Right lung (tissue), 10 donors: ENCODE measurements at places on chromosomes 5 and 9. TPM values are rescaled to one million over a fixed set of nuclear protein-coding genes. Genes with fewer than 3 reads are reported as not detected.

DNA sequence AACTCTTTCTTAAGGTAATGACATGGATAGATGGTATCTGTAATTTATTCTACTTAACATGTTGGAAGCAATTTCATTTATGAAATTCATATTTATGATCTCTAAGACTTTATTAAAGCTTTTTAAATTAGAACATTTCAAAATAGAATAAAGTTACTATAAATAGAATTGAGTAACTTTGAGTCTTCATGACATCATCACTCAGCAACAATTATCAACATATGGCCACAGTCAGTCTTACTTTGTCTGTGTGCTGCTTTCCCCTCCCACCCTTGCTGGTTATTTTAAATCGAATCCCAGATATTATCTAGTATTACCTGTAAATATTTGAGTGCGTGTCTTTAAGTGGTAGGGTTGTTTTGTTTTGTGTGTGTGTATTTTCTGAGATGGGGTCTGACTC, 65.2 kb downstream of the IPO11 start:
- DNase-seq = no peak

DNA sequence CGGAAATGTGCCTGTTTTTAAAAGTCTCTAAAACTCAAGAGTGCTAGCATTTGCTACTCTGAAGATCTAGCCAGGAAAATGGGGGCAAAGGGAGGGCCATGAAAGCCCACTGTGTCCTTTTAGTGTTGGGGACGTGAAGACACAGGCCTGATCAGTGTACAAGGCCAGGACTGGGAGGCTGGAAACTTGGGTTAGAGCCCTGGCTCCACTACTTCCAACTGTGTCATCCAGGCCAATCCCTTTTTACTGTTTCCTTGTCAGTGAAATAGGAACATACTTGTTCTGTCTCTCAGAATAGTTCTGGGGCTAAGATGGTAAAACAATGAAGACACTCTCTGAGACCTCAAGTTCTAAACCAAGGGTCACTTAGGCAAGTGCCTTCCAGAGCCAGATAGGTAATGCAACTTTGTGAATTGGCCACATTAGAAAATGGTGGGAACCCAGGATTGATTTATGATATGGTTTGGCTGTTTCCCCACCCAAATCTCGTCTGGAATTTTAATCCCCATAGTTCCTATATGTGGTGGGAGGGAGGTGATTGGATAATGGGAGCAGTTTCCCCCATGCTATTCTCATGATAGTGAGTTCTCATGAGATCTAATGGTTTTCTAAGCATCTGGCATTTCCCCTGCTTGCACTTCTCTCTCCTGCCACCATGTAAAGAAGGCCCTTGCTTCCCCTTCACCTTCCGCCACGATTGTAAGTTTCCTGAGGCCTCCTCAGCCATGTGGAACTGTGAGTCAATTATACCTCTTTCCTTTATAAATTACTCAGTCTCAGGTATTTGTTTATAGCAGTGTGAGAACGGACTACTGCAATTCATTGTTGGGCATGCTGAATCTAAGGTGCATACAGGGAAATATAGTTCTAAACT, 30.4 kb upstream of the B4GALT1 start:
- no peak for DNase-seq

Gene C5orf52
- polyA plus RNA-seq = not detected

Gene TIMD4
- 0.69 TPM for polyA plus RNA-seq

DNA sequence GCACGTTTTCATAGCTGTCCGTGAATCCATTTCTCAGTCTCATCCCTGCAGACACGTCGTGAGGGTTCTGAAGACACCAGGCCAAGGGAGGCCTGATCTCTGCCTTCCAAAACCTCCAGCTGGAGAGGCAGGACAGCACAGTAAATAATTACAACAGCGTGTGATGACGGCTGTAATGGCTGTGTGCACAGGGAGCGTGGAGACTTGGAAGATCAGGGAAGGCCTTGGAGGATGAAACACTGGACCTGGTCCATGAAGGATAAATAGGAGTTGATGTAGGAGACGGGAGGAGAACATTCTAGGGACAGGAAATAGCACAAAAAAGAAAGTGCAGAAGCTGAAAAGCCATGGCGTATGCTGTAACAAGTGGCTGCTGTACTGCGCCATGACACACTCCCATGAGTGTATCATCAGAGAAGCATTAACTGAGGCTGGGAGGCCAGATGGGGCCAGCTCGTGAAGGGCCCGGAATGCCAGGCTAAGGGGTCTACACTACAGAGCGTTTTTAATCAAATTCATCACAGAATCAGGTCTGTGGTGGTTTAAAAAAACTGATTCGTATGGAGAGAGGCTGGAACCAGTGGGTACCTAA, 97.2 kb downstream of the CRB2 start:
- DNase-seq = no peak

GRCh38 chr5:68196876-68197275, 18.7 kb upstream of the PIK3R1 start:
- no peak for DNase-seq

DNA sequence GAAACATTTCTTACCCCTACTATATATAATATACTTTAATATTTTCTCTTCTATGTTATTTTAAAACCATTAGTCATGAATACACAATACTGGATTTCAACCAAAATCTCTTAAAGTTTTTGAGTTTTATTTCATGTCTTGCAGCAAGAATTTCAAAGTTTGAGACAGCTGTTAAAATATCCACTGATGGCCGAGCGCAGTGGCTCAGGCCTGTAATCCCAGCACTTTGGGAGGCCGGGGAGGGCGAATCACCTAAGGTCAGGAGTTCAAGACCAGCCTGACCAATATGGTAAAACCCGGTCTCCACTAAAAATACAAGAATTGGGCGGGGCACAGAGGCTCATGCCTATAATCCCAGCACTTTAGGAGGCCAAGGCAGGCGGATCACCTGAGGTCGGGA, 59.7 kb upstream of the DAPK1 start:
- no peak for DNase-seq

Gene SOWAHA
- polyA plus RNA-seq = not detected

Gene RNF44
- polyA plus RNA-seq = 54.0 TPM

DNA sequence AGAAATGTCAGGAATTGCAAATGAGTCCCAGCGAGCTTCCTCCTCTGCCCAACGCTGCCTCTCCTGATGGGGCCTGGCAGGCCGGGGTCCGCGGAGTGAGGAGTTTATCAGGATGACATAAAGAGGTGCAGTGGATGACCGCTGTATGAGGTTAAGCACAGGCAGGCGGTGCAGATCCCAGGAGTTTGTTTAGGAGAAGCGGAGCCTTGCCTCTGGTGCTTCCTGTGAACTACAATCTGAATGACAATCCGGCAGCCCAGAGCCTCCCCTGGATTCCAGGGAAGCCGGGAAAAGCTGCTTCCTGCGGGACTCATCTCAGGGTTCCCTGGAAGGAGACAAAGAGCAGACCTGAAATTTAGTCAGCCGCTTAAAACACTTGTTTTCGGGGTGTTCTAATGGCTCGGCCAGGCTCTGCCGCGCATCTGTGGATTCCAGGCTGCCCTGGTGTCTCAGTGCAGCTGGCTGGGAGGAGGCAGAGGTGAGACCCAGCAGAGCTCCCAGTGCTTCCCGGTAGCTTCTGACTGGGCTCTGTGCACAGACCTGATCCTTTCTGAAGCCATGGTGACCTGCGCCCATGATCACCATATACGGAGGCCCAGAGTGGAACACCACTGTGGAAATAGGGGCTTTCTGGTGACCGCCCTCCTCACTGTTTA, 69.8 kb upstream of the IRX4 start:
- no peak for DNase-seq

- no peak for DNase-seq
Observed at GRCh38 chr9:113886466-113886865, 10.4 kb downstream of the ZNF618 start.

DNA sequence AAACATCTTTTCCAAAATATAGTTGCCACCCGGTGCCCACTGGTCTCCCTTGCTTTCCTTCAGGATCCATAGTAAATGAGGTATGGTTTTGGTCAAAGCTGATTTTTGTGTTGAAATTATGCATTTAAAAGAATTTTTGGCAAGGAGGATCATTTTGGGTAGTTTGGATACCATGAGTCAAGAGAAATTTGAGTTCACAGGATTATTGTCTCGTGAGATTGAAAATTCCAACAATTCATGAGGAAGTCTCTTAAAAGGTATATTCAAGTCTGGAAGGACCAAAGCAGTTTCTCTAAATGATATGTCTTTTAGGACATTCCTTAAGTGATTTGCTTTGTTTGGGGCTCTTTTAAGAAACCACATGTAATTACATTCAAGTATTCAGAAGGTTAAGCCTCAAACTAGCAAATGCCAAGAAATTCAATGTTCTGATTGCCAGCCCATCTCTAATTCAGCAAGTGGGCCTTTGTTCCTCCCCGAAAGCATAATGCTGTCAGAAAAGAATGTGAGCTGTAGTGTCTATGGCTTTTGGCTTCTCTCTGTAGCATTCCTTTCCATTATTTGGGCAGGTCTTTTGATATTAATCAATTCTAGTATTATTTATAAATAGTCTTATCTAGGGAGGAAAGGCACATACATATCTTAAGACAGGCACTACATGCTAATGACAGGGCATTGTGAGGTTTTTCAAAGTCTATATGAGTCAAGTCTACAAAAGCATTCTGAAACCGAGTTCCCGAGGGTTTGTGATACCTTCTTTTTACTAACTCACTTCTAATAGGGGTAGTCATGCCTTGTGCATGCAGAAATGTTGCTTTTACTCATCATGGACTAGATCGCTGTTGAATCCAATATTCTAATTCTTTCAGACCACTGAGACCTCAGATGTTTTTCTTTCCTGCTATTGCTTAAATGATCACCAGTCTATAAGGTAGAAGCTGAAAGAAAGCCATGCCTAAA, 453.9 kb downstream of the ENC1 start:
- no peak for DNase-seq

- DNase-seq = no peak
Observed at GRCh38 chr5:128674837-128675446, 136.9 kb upstream of the FBN2 start.

GRCh38 chr9:69085569-69086283, 50.2 kb downstream of the FXN start:
- peak; percentile 81 for DNase-seq

DNA sequence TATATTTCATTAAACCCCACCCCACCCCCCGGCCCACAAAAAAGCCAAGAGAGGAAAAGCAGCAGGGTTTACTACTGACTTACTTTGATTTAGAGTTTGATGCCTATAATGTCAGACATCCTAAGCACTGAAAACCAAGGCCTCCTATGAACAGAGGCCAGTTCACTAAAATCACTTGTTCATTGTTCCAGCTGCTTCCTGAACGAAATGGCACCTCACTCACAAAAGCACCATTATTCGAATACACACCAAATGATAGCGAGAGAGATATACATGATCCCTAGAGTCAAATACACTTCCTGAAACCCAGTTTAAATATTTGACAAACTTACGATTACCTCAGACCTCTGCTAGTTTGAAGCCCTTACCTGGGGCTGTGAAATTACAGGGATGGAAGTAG, 66.6 kb downstream of the LPAR1 start:
- no peak for DNase-seq

Gene CSF2
- not detected for polyA plus RNA-seq

Gene IFNK
- not detected for polyA plus RNA-seq

- DNase-seq = no peak
Observed at GRCh38 chr5:54162184-54162583, 148.2 kb downstream of the ARL15 start.

DNA sequence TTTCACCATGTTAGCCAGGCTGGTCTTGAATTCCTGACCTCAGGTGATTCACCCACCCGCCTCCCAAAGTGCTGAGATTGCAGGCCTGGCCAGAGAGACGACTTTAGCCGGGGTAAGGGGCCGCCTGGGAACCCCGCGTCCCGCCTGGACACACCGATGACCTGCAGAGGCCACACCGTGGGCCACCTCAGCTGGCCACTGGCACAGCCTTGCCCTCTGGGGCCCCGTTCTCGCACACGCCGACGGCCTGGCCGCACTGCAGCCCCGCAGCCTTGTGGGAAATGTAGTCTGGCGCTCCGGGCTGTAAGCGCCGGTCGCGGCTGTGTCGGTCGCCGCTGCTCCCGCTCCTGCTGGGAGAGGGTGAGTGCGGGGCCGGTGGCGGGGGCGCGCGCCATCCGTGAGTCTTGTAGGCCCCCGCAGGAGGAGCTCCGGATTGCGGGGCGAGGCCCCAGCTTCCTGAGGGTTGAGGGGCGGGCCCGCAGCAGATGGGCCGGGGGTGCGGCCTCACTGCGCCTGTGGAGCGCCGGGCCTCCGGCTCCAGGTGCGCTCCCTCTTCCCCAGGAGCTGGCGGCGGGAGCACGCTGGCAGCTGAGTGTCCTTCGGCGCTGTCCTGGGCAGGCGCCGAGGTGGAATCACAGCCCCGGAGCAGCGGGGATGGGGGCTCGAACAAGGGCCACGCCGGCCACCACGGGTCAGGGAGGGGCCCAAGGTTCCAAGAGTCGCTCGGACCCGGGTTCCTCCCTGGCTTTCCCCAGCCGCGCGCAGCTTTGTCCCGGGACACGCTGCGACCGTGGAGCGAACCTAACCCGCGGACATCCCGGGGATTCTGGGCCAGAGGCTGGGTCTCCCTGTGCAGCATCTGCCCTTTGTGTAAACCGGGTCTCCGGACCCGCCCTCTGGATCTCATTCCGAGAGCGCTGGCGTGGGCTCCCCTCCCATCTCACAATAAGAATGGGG, at the start of gene ZFP2:
Gene ZFP2, plus strand, starts transcription at position 299 of the 957 bp plus-strand sequence. CDS start 35,401 bp downstream, outside the sequence.
- DNase-seq = peak; percentile 70

- peak; percentile 55 for DNase-seq
Observed at GRCh38 chr5:62017092-62017491, 288.9 kb upstream of the KIF2A start.

DNA sequence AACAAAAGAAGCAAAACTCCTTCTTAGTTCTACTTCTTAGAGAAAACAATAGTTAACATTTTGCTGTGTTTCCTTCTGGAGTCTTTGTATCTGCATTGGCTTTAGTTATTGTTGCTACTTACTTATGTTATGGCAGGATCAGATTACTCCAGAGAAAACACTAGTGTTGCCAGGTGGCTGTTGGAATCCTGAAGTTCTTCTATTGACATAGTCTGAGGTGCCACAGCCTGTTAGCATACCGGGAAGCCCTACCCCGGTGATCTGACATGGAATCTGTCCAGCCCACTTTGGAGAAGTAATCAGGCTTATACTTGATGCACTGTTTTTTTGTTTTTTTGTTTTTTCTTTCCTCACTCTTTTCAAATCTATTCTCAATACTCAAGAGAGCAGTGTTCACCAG, 68.5 kb upstream of the CEP78 start:
- DNase-seq = no peak

GRCh38 chr5:163459462-163459818, 462 bp downstream of the NUDCD2 start:
- DNase-seq = no peak

GRCh38 chr9:127112056-127112455, 10.4 kb downstream of the ANGPTL2 start:
- no peak for DNase-seq

DNA sequence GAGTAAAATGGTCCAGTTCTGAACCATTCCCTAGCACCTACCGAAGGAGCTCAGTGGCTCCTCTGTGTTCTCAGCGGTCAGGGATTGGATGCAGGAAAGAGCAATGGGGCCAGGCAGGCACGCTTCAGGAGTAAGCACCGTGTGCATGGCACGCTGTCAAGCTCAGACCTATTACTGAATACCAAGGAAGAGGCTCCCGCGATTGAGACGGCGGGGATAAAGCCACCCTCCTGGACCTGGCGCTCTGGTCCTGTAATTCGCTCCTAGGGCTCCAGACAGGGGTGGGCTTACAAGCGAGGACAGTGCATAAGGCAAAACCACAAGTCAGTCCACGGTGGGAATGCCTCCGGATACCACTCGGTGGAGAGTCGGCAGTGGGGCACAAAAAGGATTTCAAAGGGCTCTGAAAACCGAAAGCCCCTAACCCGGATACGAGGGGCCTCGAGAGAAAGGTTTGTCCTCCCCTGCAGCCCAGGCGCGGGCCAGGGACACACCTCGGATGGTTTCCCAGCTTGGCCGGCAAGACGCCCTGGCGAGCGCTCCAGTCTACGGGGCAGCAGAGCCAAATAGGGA, 988 bp downstream of the OXCT1 start:
- DNase-seq = no peak
